ENCODE measurements at places on chromosomes 1 and 21.

DNA sequence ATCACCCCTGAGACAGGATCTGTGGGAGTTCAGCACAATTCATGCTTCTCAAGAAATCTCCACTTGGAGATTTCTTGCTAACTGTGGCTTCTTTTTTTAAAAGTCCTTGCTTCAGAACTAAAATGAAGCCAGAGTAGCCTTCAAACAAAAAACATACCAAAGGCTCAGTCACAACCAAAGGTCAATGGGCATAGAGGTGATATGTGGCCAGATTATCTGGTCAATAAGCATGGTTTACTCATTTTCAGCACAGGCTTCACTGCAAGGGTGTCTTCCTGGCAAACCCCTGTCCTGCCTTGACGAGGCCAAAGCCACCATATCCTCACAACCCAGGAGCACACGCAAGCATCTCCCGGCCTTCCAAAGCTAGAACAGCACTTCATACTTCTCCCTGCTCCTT, 11.2 kb upstream of the SPRR4 start:
- DNase-seq = no peak

- no peak for DNase-seq
These were observed 25.2 kb downstream of the ADARB1 start for GRCh38 chr21:45099571-45099970.

DNA sequence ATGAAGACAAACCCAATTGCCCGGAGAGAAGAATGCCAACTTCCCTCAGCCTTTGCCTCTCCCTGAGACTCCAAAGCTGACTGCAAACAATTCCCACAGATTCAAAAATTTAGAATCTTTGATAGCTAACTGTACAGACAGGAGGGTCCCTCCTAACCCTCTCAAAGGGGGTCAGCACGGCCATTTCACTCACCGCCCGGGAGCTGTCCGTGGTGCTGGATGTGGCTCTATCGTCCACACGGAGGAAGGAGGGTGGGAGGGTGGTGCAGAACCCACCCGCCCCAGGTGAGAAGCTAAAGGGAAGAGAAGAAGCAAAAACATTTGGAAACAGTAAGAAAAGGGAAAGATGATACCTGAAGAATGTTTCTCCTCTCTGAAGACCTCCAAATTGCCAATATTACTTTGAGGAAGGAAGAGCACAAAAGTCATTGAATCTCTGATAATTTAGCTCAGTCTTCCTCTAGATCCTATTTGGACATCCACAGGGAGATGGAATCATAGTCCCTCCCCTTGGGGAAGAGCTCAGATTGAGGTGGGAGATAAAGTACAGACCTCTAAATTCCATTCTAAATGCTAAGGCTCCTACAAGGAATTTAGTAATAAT, 45.6 kb downstream of the RHBG start:
- DNase-seq = no peak

GRCh38 chr21:17231771-17232170, 281.1 kb upstream of the CXADR start:
- no peak for DNase-seq

DNA sequence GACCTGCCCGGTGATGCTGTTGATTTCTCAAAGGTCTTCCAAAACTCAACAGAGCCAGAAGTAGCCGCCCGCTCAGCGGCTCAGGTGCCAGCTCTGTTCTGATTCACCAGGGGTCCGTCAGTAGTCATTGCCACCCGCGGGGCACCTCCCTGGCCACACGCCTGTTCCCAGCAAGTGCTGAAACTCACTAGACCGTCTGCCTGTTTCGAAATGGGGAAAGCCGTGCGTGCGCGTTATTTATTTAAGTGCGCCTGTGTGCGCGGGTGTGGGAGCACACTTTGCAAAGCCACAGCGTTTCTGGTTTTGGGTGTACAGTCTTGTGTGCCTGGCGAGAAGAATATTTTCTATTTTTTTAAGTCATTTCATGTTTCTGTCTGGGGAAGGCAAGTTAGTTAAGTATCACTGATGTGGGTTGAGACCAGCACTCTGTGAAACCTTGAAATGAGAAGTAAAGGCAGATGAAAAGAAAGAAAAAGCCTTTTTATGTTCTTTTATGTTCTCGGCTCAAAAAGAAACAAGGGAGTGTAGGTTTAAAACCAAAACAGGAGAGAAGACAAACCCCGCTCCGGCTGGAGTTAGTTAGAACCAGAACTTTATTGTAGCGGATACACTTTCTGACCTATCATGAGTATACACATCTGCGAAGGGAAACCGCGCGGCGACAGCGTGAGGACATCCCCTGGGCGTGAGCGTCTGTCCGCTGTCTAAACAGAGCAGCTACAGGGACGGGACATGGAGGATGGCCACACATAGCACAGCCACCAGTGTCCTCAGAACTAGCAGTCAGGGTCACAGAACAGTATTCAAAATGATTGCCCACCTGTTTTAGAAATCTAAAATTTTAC, 77.1 kb downstream of the PIK3CD start:
- DNase-seq = peak; percentile 73

DNA sequence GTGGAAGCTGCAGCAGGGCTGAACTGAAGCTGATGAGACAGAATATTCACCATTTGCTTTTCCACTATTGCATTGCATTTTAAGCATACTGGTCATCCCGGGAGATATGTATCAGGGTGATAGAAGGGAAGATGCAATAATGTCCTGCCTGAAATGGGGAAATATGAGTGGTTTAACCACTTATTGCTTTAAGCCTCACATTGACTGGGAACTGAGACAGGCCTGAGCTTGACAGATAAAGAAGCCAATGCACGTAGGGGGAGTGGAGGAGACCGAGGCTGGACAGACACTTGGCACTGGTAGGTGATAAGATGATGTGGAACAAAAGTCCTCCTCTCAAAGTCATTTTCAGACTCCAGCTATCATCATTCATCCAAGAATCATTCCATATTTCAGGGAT, 911.7 kb upstream of the NCAM2 start:
- DNase-seq = no peak

DNA sequence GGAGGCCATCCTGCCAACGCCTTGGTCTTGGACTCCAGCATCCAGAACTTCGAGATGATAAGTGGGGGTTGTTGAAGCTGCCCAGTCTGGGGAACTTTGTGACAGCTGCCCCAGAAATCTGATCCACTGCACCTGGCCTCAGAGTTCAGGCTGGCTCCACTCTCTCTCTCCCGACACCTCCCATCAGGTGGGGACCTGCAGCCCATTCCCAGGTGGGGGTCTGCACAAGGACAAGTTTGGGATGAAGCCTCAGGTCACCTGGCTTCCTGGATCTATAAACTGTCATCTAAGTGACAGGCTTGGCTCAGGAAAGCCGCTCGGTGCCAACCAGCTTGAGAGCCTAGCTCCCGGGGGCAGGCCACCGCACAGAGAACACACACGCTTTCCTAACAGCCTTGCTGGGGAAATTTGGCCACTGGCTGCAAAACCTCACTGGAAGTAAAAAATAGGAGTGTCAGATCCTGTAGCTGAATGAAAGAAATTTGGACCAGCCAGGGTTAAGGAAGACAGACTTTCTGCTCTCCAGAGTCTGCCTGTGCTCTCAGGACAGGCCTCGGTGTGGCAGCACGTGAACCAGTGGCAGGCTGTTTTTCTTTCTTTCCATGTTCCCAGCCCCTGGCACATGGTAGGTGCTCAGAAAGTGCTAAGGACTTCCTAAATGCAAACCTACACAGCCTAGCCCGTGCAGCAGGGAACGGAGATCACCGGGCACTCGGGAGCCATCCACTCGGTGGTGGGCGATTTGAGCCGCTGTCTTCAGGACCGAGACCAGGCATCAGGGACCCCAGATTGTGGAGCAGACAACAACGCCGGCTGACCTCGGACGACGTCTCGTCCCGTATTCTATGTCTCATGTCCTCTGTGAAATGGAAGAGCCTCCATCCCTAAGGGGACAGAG, 42.6 kb upstream of the LBR start:
- no peak for DNase-seq

- no peak for DNase-seq
These were observed 14.2 kb downstream of the ABCA4 start for GRCh38 chr1:94106716-94107115.

- peak; percentile 33 for DNase-seq
These were observed 40.7 kb upstream of the SCMH1 start for GRCh38 chr1:41282679-41283317.

GRCh38 chr1:9626201-9626608, 25.3 kb upstream of the PIK3CD start:
- DNase-seq = no peak

GRCh38 chr1:186974774-186975181, 146.0 kb downstream of the PLA2G4A start:
- no peak for DNase-seq
